ENCODE measurements at places on chromosomes 5 and 9.

GRCh38 chr5:159850160-159850559 lies 66.1 kb upstream of the ADRA1B start:
- DNase-seq, result no peak

DNA sequence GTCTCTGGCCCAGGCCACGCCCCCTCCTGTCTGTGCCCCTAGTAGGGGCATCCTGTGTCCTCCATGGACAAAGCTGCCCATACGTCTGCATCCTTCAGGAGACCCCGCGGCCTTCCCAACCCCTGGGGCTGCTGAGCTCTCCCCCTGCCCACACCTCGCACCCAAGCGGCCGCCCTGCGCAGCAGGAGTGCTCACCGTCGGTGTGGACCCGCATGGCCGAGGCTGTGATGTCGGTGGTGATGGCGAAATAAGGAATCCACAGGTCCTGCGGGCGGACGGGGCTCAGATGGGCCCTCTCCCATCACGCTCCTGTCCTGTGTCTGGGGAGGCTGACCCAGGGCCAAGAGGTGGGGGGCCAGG lies 4.8 kb upstream of the NSMF start:
- DNase-seq, result no peak

DNA sequence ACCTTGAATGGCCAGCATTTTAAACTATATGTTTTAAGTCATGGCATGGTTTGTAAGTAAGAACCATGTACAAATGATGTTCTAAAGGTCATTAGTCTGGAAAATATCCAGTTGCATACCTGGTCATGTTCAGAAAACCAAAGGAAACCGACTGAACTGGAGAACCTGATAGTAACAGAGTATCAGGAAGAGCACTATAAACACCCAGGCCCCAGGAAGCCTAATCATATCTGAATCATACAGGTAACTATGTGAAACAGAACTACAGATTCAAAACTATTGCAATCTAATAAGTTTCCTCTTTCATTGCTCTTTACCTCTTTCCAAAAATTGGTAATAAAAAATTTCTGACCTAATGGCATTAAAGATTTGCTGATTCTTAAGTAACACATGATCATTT lies 500.3 kb downstream of the ARHGEF28 start:
- no peak for DNase-seq

DNA sequence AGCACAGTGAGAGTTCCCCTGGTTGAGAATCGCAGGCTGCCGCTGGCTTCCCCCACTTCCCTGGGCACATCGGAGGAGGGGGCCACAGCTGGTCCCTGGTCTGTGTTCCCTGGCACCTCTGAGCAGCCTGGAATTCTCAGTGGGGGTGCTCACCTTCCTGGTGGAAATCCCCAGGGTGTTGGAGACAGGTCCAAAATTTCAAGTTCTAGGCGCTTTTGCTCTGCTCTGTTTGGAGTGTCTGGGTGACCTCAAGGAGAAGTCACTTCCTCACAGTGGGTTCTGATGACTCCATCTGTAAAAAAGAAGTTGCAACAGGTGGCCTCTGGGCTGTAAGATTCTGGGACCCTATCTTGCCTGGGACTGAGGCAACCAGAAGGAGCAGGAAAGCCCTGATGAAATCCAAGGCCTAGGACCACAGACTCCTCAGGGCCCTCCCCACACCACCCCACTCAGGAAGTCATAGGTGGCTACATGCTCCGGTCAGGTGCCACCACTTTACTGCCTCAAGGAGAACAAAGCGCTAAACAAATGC lies at the start of gene TRAF1:
TSS of gene TRAF1 (minus strand) at position 400 of the 532 bp plus-strand sequence. CDS start 721 bp downstream, outside the sequence.
- peak; percentile 66 for DNase-seq

GRCh38 chr5:3602785-3603502 lies 7.3 kb downstream of the IRX1 start:
- DNase-seq, result no peak

- no peak for DNase-seq
Observed at GRCh38 chr9:121736934-121737462, 85.6 kb downstream of the DAB2IP start.

DNA sequence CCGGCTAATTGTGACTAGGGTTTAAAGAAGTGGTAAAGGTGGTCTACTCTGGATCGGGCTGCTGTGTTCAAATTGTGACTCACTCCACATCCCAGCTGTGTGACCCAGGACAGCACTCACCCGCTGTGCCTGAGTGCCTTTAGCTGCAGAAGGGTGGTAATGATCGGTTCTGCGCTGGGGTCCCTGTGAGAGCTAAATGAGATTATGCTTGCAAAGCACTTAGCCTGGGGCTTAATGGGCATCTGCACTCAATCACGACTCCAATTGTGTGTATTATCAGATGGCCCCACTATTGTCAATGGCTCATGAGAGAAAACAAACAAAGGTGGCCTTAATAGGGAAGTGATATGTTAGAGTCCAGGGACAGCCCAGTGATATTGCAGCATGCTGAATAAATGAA lies 25.1 kb upstream of the TBC1D2 start:
- DNase-seq, result no peak

DNA sequence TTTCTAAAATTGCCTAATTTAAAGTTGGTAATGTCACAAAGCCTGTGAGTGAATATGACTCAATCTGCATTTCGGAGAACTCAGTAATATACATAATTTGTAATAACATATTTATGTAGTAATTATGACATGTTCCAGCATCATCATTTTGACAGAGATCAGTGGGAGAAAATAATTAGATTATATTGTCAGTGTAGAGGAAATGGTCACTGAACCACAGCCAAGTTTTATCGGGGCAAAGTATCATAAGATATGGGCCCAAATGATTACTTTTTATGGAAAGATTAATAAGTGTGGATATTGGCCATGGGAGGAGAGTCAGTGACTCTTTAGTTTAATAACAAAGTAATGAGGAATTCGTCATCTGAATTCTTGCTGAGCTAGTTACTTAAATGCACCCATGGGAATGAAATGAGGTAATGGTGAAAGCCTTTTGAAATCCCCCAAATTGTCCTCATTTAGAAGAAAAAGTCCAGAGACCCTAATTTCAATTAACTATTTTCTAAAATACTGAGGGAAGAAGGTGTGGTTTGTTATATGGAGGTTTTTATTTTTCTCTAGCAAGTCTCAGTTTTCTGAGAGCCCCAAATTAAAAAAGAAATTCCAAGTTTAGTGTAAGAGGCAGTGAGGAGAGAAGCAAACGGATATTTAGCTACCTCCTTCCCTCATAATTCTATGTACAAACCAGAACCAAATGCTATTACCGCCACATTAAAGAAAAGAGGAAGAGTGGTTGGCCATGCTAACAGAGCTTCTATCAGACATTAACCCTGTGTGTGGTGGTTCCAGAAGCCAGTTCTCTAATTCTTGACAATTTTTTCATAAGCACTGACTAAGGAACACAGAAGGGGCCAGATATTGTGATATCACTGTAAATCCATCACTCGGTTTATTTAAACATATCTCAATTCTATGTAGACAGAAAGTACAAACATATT lies 37.7 kb upstream of the MRPS30 start:
- peak; percentile 15 for DNase-seq

DNA sequence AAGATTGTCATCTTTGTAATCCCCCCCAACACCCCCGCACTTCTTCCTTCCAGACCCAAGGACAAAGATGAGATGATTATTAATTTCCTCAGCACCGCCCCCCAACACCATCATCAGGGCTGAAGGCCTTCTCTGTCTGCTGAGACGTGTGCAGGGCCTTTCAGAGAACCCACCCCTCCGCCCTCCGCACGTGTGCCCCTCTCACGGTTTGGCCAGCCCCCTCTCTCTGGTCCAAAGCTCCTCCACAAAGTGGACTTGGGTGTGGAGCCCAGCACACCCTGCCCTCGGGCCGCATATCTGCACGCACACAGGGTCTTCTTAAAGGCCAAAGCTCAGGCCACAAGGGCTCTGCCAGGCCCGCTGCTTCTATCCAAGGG lies 32.0 kb downstream of the PAX5 start:
- DNase-seq, result no peak

DNA sequence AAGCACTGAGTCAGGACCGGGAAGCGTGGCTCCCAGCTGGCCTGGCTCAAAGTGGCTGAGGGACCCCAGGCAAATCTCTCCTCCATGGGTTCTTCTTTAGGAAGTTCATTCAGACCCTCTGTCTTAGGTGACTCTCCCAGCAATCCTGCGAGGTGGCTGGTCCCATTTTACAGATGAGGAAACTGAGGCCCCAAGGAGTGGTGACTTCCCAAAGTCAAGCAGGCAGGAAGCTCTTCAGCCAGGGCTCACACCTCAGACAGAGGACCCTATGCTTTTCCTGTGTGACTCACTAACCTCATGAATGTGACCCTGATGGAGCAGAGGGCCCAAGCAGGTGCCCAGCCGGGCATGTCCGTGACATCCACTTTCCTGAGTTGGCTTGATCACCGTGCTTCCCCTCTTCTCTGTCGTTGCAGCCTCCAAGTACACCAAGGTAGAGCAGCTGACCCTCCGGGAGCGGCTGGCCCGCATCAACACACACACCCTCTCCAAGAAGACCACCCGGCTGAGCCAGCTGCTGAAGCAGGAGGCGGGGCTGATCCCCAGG lies 36.5 kb downstream of the ARHGEF37 start:
- no peak for DNase-seq

DNA sequence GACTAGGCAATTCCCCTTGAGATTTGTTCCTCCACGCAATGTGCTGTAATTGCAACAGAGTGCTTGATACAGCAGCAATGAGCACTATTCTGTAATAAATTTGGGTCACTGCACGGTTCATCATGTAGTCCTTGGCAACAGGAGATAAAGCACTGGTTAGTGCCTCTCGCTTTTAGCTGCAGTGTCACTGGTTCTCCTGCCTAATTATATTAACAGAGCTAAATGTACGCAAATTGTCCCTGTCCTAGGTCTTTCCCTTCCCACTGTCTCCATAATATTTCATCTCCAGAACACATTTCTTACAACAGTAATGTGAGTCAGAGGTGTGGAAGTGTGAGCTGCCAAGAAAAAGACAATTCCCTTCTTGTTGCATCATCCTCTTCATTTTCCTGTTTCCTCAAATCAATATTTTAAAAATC lies 553.1 kb downstream of the ZNF608 start:
- DNase-seq, result no peak

- peak; percentile 21 for DNase-seq
Observed at GRCh38 chr5:83608122-83608521, 112.5 kb downstream of the HAPLN1 start.

Measured in hematopoietic multipotent progenitor cell (in vitro differentiated cells).